ENCODE measurements at places on chromosomes 3 and 15.

DNA sequence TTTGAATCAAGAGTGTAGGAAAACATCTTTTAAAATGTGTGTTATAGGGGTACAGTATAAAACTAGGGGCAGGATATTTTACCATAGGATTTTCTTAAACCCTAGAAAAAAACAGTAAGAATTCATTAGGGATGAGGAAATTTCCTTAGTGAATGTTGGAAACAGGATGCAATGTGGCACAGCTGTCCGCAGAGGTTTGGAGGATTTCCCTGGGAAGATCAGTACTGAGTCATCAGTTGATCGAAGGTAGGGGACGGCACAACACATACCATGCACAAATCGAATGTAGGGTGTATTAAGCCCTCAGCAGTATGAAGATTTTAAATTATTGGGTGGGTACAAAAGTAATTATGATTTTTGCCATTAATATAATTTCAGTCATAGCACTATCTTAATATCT, 49.9 kb downstream of the FNDC3B start:
- no peak for DNase-seq

GRCh38 chr3:127888564-127889107, 26.4 kb upstream of the KBTBD12 start:
- no peak for DNase-seq

- DNase-seq, result peak; percentile 42
Measured at GRCh38 chr3:139933766-139934165, 1.2 kb upstream of the CLSTN2 start.

- DNase-seq, result no peak
Measured at GRCh38 chr3:195147649-195148080, 123.3 kb downstream of the XXYLT1 start.

GRCh38 chr15:31228011-31228484, 98.6 kb upstream of the KLF13 start:
- DNase-seq, result no peak

- DNase-seq, result no peak
Measured at GRCh38 chr3:31220431-31220830, 312.3 kb upstream of the STT3B start.

DNA sequence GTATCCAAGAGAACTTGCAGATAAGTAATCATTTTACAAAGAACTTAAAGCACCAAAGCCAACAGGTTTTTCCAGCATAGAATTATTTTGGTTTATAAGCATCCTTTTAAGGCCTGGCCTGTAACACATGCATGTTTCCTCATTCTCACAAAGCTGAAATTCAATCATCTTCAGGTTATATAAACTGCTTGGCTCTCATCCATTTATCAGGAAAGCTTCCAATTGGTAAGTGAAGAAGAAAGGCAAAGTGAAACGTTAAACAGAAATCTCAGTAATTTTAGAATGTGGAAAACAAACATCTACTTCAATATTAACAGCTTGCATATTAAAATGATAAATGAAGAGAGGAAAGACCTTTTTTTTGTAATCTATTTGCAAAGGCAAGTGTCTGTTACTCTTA, 1.6 kb downstream of the SERP1 start:
- no peak for DNase-seq

DNA sequence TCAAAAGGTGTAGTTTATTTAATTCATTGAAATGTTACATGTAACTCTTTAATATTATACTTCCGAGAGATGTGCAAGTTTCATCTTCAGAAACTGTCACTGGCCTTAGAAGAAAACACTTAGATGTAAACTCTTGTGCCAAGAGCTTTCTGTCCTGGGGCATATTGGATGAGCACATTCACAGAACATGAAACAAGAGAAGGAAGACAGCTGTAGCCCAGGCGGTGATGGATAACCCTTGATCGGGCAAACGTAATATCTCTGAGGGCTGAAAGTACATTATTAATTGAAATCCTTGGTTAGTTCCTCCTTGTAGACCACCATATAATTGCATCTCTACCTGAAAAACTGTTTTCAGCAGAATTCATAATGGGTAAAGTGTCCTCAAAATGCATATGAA, 67.4 kb downstream of the MECOM start:
- DNase-seq, result no peak

GRCh38 chr3:149701206-149701976, 43.6 kb upstream of the WWTR1 start:
- no peak for DNase-seq

GRCh38 chr3:144549166-144549565, 577.5 kb downstream of the DIPK2A start:
- DNase-seq, result peak; percentile 10

- no peak for DNase-seq
Measured at GRCh38 chr3:195705081-195705991, 15.4 kb upstream of the MUC20 start.

DNA sequence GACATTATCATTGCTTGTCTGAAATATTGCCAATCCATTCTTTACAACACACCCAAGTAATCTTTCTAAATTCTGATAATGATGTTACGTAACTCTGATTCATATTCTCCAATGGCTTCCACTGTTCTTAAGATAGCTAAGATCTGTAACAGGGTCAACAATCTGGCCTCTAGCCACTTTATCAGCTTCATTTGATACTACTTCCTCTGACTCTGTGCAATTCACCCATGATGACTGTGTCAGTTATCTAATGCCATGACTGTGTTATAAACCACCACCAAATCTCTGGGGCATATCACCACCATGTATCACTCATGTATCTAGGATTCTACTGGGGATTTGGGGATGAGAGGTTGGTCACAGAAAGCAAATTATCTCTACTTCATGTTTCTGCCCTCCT, 44.0 kb downstream of the CD200 start:
- no peak for DNase-seq

DNA sequence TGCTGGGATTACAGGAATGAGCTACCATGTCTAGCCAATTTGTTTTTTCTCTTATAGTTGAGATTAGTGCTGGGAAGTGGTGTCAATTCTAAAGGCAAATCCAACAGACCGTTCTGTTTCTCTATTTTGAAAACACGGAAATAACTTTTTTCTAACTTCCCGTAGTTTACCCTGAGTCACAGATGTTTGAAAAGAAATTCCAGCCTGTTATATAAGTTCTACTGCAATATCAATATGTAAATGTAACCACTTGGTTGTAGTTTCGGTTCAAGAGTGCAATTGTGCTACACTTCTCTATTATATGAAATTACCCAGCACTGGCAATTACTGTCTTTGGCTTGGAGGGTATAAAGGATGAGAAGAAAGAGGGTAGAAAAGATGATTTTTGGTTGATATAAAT, 22.3 kb upstream of the GNB4 start:
- no peak for DNase-seq

- no peak for DNase-seq
Measured at GRCh38 chr3:9695345-9695744, 8.3 kb upstream of the CPNE9 start.

- no peak for DNase-seq
Measured at GRCh38 chr3:15439476-15439875, 12.1 kb downstream of the EAF1 start.

GRCh38 chr3:123636431-123636841, 51.6 kb upstream of the HACD2 start:
- DNase-seq, result peak; percentile 89

- no peak for DNase-seq
Measured at GRCh38 chr3:11560746-11561145, 83.0 kb downstream of the VGLL4 start.

- no peak for DNase-seq
Measured at GRCh38 chr3:13866041-13866965, 13.6 kb downstream of the WNT7A start.

DNA sequence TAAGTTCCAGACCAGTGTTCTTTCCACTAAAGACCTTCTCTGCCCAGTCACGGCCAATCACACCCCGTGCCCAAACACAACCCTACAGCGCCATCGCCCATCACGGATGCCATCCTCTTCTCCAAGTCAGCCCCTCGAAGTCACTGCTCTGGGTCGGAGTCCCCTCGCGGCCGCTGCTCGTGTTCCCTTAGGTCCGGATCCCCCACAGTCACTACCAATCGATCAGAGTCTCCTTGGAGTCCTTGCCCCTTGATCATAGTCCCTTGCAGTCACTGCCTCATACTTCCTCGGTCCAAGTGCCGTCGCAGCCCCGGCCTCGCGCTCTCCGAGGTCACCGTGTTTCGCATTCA, 461 bp downstream of the PCYT1A start:
- peak; percentile 51 for DNase-seq

DNA sequence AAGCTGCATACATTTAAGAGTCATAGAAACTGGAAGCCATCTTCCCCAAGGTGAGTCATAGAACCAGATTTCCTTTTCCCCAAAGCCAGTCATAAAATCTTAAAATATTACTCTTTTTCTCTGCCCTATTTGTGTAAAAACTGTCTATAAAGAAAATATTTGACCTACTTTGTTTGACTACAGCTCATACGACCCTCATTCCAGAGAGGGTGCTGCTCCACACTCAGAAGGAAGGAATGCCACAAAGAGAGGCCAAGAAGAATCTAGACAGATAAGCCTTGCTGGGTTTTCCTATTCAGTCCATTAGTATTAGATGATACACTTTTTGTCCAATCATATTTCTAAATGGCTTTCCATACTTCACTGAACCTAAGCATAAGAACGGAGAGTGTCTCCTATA, 671.6 kb upstream of the SGO1 start:
- no peak for DNase-seq

DNA sequence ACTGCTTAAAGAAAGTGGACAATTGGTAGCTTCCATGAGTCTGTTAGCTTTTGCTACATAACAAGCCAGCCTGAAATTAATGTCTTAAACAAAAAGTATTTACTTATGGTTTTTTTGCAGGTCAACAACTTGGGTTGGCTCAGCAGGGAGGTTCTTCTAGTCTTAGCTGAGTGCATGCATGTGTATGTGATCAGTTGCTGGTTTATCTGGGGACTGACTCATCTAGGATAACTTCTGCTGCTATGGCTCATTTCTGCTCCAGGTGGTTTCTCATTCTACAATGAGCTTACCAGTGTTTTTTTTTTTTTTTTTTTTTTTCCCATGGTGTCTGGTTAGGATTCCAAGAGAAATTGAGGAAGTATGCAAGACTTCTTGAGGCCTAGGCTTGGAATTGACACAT, 244.7 kb downstream of the NSUN3 start:
- DNase-seq, result no peak

DNA sequence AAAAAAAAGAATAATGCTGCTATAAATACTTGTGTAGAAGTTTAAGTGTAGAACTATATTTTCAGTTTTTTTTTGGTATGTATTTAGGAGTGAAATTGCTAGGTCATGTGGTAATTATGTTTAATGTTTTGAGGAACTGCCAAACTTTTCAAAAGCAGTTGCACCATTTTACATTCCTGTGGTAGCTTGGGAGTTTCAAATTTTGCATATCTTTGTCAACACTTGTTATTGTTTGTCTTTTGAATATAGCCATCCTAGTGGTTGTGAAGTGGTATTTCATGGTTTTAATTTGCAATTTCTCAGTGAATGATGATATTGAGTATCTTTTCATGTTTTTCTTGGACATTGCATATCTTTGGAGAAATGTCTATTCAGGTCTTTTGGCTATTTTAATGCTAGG, 30.4 kb downstream of the SKIL start:
- no peak for DNase-seq

DNA sequence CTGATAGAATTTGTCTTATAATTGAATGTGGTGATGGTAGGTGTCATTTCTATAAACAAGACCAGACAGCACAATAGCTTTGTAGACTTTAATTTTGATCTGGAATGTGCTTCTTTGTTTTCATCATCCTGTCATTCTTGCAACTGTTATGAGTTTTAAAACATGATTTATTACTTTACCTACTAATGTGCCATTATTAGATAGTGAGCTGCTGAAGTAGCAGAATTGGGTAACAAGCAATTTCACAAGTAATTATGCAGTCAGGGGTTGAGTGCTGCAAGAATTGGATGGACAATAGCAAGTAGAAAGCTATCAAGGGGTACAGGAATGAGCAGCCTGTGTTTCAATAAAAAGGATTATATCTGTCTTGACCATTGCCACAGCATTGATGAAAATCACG, 975.6 kb downstream of the ROBO1 start:
- DNase-seq, result peak; percentile 29

GRCh38 chr15:57500256-57500655, 91.4 kb upstream of the MYZAP start:
- no peak for DNase-seq

DNA sequence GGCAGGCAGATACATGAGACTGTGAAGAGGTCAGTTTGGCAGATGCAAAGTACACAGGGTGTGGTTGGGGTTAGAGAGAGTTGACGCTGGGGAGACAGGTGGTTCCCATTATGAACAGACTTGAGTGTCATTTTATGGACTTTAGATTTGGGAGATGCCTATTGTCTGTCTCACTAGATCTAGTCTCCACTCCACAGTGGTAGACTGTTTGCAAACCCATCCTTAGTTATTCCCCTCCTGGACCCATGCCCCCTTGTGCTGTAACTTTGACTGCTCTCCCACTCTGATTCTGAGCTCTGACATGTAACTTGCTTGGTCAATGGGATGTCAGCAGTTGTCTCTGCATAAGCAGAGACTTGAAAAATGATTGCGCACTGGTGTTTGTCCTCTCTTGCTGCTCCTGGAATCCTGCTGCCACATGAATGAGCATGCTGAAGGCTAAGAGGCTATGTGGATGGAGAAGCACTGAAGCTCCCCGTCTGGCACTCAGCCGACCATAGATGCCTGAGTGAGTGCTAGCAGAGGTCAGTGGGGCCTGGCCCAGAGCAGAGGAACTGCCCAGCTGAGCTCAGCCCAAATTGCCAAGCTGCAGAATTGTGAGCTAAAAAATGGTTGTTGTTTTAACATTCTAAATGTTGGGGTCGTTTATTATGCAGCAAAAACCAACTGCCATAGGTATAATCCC, 88.2 kb downstream of the FAM43A start:
- DNase-seq, result no peak

- peak; percentile 22 for DNase-seq
Measured at GRCh38 chr3:12970684-12971083, 102.5 kb downstream of the IQSEC1 start.

DNA sequence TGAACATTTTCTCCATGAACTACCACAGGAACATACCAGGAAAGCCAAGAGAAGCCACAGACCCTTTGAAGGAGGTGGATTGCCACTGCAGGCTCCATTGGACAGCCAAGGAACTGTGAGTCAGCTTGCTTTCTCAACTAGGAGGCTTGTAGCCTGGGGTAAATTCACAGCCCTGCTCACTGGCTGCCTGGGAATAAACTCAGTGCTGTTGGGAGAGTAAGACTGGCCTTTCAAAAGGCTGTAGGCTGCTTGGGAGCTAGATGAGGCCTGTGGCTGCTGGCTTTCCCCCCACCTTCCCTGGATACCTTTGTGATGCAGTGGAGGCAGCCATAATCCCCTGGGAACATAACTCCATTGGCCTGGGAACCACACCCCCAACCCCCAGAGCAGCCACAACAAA, 223.5 kb upstream of the RBMS3 start:
- no peak for DNase-seq

Data from NCI-H146 (cell line).